ENCODE measurements at places on chromosomes 3 and 15.

- no peak for DNase-seq
Observed at GRCh38 chr3:135014566-135014965, 219.5 kb downstream of the EPHB1 start.

DNA sequence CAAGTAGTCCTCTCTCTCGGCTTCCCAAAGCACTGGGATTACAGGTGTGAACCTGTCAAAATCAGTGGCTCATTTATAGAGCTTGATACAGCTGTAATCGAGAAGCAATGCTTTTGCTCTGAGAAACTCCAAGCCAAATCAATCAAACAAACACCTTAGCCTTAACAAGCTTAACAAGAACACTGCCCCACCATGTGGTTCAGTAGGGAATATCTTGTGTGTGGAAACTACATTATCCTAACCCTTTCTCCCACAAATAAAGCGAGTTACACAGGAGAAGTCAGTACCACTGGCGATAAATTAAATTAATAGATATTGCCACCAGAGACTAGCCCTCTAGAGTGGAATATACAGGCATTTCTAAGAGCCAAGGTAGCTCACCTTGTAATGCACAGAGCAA is 13.9 kb downstream of the CDAN1 start:
- no peak for DNase-seq

DNA sequence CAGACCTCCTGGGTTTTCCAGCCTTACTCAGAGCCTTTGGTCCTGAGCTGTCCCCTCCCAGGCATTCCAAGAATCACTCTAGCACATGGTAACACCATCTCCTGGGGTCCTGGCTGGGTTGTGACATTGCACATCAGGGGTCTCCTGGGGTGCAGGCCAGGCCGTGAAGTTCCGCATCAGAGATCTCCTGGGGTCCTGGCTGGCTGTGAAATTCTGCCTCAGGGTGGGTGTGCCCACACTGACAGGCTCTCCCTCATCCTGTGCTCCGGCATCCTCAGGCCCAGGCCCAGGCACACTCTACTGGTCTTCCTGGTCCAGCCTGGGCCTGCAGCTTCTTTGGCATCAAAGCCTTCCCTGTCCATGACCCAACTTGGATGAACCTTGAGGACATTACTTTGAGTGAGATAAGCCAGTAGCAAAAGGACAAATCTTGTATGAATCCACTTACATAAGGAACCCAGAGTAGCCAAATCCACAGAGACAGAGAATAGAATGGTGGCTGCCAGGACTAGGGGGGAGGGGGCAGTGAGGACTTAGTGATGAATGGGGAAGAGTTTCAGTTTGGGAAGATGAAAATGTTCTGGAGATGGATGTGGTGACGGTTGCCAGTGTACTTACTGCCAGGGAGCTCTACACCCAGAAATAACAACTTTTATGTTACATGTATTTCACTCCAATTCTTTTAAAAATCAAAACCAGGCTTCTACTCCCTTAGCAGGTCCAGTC is 49.1 kb upstream of the KLF13 start:
- no peak for DNase-seq

GRCh38 chr15:63712828-63713520 is 115.8 kb downstream of the FBXL22 start:
- DNase-seq = no peak

DNA sequence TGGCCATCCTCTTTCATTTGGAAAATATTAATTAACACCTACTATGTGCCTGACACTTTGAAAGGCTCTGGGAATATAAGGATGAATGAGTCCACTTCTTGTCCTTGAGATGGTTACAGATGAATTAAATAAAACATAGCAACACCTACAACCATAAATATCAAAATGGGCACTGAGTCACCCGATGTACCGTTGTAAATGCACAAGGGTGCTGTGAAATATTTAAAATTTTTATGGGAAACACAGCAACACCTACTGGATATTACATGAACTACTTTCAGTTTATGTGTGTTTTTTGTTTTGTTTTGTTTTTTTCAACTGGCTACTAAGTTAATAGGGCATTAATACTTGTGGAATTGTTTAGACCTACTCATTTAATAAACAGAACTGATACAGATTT is 239.0 kb upstream of the NAALADL2 start:
- no peak for DNase-seq

DNA sequence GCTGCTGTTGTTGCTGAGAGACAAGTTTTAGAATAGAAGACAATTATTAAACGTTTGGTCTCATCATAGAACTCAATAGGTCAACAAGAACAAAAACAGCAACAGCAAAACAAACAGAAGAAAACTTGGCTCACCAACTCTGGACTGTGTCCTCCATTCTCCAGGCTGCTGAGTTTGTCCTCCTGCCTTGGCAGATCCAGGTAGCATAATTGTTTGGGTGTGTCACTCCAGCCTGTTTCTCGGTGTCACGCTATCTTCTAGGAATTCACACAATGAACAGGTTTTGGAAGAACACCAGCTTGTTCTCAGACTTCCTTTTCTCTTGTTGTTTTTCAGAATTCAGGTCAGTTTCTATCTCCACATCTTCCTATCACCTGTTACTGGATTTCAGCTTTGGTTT is 34.7 kb downstream of the ARRDC4 start:
- no peak for DNase-seq

DNA sequence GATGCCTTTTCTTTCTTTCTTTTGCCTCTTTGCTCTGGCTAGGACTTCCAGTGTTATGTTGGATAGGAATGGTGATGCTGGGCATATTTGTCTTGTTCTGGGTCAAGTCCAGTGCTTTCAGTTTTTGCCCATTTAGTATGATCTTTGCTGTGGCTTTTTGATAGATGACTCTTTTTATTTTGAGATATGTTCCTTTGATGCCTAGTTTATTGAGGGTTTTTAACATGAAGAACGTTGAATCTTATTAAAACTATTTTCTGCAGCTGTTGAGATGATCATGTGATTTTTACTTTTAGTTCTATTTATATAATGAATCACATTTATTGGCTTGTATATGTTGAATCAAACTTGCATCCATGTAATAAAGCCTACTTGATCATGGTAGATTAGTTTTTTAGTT is 363.8 kb upstream of the RASGRP1 start:
- DNase-seq = no peak

DNA sequence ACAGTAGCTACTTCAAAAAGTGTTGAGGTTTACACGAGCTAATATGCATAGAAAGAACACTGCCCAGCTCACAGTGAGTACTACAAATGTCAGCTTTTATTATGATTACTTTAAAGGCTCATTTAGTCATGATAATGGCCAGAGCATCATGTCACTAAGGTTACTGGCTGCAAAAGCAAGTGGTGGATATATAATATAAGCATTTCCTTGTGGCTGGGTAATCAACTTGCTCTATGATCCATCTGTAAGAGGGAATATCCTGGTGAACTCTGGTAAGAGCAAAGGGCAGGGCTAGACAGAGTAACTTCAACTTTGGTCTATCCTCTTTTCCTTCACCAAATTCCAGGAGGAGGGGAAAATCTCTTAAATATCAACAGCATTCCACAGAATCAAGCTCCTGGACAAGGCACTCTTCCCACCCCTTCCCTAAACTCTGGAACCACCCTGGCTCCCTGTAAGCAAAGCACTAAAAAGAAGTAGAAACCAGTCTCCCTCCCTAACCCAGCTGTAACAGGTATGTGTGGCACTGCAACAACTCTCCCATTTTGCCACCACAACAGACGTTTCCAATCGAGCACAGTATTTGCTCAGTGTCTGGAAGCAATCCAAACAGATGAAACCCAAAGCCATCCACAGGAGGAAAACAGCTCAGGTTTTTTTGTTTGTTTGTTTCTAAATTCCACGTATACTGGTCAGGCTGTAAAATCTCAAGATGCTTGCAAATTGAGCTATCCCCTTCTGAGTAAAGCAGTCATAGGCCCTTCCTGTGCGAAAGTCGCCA is 13.4 kb downstream of the B4GALT4 start:
- no peak for DNase-seq

DNA sequence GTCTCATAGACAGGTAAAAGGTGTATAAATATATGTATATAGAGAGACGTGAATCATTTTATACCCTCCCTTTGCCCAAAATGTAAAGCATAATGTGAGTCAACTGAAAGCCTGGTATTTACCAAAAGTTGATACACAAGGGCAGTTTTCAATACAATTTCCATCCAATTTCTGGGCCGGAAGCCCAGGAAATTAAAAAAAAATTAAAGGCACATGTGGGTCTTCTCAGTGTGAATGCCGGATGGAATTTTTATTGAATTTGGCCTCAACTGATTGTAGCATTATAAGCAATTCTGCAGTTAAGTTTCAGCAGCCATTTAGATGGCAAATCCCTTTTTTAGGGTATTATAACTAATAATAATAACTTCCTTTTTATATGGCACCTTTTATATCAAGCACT is 3.3 kb upstream of the CNTN3 start:
- no peak for DNase-seq

DNA sequence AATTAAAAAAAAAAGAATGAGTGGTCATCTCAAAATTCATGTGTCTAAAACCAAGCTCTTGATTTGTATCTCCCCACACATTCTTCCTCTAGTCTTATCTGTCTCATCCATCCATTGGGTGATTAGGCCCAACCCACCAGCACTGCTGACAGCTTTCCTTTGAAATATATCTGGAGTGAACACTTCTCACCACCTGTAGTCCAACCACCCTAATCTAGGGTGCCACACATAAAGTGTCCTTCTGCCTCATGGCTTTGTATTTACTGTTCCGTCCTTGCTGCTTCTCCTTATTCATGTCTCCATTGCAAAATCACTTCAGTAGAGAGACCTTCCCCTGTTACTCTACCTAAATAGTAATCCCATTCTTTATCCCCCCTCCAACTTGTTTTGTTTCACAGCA is 82.4 kb upstream of the PTX3 start:
- DNase-seq = no peak

DNA sequence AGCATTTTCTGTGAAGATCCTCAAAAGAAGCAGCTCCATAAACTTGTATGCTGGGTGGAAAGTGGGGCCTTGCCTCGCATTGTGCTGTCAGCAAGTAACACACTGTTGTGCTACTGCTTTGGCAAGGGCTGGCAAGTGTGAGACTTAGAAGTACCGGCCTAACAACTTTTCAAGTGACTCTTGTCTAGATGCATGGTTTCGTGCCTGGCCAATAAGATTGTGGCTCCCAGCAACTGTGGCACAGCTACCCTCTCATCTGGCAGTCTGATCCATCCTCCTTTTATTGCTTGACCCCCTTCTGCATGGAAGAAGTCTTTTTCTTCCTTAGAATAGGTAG is 79.4 kb upstream of the VEPH1 start:
- no peak for DNase-seq

GRCh38 chr3:178663201-178663934 is 127.1 kb downstream of the KCNMB2 start:
- DNase-seq = no peak

DNA sequence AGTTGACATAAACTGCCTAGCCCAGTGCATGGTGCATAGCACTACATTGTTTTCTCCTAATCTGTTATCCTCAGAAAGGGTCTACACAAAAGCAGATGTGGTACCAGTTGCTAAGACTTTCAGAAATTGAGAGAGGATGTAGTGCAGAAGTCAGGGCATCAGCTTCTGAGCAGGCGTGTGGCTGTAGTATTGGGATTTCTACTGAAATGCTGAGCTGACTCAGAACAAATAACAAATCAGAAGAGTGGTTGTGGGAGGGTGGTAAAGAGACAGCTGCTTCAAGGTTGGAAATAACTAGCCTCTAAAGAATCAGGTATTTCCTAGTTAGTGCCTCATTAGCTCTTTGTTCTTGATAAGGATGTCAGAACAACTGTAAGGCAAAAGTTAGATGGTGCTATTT is 161.3 kb downstream of the AKAP13 start:
- DNase-seq = no peak

- DNase-seq = no peak
Observed at GRCh38 chr3:30747771-30748281, 141.4 kb downstream of the TGFBR2 start.

GRCh38 chr3:167918008-167918596 is 177.6 kb downstream of the GOLIM4 start:
- DNase-seq = no peak

DNA sequence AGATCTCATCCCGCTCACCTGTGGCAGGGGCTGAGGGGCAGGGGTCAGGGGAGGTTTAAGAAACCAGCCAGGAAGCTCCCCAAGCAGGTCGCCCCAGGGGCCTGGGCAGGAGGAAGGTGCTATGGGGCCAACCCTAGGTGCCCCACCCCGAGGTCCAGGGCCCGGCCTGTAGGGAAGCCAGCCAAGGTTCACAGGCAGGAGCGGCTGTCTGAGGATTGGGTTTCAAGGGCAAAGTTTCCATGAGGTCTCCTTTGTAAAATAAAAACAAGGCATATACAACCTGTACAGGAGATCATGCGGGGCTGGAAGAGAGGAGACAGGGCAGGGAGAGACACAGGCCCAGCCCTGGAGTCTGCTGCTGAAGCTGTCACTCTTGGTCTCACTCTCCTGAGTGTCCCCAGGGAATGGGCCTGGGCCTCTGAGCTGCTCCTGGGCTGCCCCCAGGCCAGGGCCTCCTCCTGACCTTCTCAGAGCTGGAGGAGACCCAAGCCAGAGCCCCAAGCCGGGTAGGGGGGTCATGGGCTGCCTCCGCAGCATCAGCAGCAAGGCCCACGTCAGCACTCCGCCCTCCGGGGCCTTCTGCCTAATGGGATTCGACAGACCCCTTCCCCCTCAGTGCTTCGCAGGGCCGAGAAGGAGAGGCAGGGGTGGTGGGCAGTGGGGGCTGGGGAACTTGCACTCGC is 5.5 kb downstream of the CPLX3 start:
- no peak for DNase-seq

- DNase-seq = no peak
Observed at GRCh38 chr3:37229740-37230139, 55.4 kb upstream of the LRRFIP2 start.

GRCh38 chr15:78072080-78072892 is 5.2 kb downstream of the TBC1D2B start:
- DNase-seq = no peak

DNA sequence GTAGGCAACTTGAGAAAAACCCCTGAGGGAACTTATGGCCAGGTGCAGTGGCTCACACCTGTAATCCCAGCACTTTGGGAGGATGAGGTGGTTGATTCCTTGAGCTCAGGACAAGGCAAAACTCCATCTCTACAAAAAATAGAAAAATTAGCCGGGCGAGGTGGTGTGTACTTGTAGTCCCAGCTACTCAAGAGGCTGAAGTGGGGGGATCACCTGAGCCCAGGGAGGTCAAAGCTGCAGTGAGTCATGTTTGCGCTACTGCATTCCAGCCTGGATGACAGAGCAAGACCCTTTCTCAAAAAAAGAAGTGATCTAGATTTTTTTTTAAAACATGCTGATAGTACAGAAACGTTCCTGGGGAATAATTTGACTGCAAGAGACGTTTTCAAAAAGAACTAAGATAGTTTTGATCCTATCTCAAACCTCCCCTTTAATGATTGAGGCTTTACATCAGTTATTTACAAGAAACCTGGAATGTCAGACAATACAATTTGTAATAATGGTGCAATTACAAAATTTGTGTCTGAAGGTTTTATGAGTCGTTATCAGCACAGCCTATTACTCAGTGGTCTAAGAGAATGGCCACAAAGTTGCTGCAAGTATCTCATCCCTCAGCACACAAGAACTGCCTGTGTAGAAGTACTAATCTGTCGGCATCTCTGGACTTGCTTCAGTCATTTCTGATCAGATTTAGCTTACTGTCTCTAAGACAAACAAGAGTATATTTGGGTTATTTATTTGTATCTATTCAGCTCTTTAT is 32.2 kb upstream of the KLHL25 start:
- DNase-seq = no peak

- DNase-seq = no peak
Observed at GRCh38 chr15:32669896-32670611, 28.5 kb downstream of the SCG5 start.
